ENCODE measurements at places on chromosomes 6 and 20.

GRCh38 chr20:53926428-53927028, 143.9 kb downstream of the BCAS1 start:
- H3K36me3 ChIP-seq: no peaks in the 10 kb centered on the region
- no peak overlapping the region for H3K4me3 ChIP-seq
- peaks cover 17% of the 10 kb centered on the region for H3K4me1 ChIP-seq
- H3K27ac ChIP-seq: peak overlapping the region; percentile 79
- no peaks in the 10 kb centered on the region for H3K27me3 ChIP-seq

DNA sequence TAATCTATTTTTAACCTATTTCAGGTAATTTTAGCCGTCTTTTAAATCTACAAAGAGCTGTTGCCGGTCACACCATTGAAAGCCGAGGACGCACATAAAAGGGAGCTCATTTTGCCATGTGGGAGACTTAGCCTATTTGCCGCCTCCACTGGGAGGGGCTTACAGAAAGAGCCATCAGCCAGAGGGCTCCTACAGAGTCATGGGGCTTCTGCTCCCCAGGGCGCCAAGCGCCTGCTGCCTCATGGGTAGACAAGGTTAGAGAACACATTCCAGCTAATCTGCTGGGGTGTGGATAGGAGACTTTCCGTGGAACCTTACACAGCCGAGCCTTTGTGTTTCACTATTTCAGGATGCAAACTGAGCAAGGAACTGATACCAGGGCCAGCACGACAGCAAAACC, 12.6 kb downstream of the PCMTD2 start:
- H3K4me1 ChIP-seq: no peaks in the 10 kb centered on the region
- H3K36me3 ChIP-seq: peaks cover 72% of the 10 kb centered on the region
- no peaks in the 10 kb centered on the region for H3K27me3 ChIP-seq
- no peak overlapping the region for H3K4me3 ChIP-seq
- DNase-seq: no peak

GRCh38 chr20:46286382-46286781, 21.9 kb downstream of the CDH22 start:
- H3K36me3 ChIP-seq: no peaks in the 10 kb centered on the region
- H3K27me3 ChIP-seq: peaks cover 71% of the 10 kb centered on the region
- DNase-seq: no peak
- no peak overlapping the region for H3K27ac ChIP-seq
- H3K4me1 ChIP-seq: no peaks in the 10 kb centered on the region

- no peak within 1 kb of the TSS for H3K4me3 ChIP-seq
- H3K27ac ChIP-seq: no peak within 1 kb of the TSS
- no peaks in the 10 kb centered on the region for H3K27me3 ChIP-seq
These were observed at the start of gene SFTA2 for GRCh38 chr6:30931969-30932645. SFTA2 (minus strand) TSS chr6:30932170; CDS start chr6:30932096, 74 bp downstream.

DNA sequence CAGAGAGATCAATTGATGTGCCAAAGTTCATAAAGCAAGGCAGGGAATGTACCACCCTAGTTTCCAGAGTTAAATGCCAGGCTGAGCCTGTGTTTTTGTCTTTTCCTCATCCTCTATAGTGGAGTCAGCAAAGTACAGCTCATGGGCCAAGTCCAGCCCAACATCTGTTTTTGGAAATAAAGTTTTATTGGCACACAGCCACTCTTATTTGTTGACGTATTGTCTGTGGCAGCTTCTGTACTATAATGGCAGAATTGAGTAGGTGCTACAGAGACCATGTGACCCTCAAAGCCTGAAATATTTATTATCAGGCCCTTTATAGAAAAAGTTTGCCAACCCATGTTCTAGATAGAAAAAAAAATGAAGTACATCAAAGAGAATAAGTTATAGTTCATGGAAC, 187.0 kb downstream of the TSHZ2 start:
- H3K36me3 ChIP-seq: no peaks in the 10 kb centered on the region
- H3K27me3 ChIP-seq: no peaks in the 10 kb centered on the region
- H3K4me1 ChIP-seq: no peaks in the 10 kb centered on the region
- H3K4me3 ChIP-seq: no peak overlapping the region
- no peak overlapping the region for H3K27ac ChIP-seq

DNA sequence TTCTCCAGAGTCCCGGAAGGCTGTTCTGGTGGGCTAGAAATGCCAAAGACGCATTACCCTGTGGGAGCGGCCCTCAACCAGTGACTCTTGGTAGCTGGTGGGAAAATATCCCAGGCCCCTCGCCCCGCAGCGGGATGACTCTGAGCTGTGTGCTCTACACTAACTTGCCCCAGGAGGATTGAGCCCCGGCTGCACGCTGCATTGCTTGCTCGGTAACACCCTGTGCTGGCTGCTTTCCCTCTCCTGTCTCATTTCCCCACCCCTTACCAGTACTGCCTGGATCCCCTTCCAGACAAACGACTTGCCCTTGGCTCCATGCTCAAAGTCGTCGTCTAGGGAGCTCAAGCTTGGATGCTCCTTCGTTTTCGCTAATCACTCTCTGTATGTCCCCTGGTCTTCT, 411.8 kb upstream of the SULF2 start:
- peaks cover 18% of the 10 kb centered on the region for H3K4me1 ChIP-seq
- no peaks in the 10 kb centered on the region for H3K36me3 ChIP-seq
- no peak for DNase-seq
- H3K4me3 ChIP-seq: no peak overlapping the region
- H3K27me3 ChIP-seq: no peaks in the 10 kb centered on the region
